ENCODE measurements at places on chromosomes 7 and 10. TPM values are rescaled to one million over a fixed set of nuclear protein-coding genes. Genes with fewer than 3 reads are reported as not detected.

DNA sequence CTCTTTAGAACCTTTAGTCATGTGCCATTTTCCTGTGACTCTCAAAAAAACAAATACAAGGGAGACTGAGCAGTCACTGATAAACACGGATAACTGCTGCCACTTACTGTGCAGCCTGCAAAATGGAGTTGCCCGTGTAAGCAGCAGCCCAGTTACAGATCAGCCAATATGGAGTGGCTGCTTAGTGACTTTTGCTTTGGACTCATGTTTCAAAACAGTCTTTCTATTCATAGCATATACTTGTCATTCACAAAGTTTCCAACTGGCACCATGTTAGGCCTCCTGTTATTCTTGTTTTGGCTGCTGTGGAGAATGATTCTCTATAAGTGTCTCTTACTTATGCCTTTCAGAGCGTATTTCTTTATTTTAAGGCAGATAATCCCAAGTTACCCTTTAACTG lies 3.0 kb downstream of the FAM204A start:
- DNase-seq, result no peak

- no peak for DNase-seq
Measured at GRCh38 chr7:51234609-51235308, 81.8 kb downstream of the COBL start.

DNA sequence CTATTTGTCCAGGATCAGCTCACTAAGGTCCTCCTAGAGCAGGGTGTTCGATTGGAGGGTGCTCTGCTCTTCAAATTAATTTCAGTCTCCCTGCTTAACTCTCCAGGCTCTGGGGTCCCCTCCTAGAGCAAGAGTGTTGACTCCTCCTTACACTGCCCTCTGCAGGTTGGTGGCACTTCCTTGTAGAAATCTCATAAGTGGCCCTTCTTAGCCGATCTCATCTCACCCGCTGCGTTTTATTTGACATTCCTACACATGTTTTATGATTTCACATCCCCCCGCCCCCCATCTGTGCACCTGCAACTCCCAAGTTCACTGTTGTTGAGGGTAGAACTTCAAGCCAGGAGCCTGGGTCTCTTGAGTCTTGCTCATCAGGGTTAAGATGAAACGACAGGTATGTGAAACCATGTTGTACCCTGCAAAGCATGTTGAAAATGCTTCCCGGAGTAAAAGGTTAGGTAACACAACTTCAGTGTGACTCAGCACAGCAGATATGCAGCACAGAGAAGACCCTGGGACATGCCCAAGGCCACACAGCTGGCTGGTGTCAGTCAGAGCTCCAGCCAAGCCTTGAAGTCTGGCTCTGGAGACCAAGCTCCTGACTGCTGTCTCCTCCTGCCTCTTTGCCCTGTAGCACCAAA lies 171.2 kb downstream of the PRKAG2 start:
- no peak for DNase-seq

DNA sequence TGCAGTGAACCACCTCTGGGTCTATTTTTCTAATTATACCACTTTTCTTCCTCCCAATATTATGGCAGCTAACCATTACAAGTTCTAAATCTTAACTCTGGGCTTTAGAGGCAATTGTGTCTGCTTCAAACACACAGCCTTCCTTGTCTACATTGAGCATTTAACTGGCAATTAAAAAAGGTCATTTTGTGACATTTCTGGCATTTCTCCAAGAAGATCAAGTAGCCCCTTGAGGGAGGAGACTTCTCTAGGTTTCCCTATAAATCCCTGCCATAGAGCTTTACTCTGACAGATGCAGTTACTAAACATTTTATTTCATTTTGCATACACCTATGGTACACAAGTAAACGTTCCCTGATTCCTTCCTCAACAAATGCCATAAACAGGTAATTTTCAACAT lies 33.4 kb upstream of the FAM133B start:
- DNase-seq, result no peak

GRCh38 chr10:91556691-91557566 lies 75.9 kb downstream of the PPP1R3C start:
- DNase-seq, result no peak

- DNase-seq, result no peak
Measured at GRCh38 chr7:44678471-44679179, 70.0 kb upstream of the ZMIZ2 start.

DNA sequence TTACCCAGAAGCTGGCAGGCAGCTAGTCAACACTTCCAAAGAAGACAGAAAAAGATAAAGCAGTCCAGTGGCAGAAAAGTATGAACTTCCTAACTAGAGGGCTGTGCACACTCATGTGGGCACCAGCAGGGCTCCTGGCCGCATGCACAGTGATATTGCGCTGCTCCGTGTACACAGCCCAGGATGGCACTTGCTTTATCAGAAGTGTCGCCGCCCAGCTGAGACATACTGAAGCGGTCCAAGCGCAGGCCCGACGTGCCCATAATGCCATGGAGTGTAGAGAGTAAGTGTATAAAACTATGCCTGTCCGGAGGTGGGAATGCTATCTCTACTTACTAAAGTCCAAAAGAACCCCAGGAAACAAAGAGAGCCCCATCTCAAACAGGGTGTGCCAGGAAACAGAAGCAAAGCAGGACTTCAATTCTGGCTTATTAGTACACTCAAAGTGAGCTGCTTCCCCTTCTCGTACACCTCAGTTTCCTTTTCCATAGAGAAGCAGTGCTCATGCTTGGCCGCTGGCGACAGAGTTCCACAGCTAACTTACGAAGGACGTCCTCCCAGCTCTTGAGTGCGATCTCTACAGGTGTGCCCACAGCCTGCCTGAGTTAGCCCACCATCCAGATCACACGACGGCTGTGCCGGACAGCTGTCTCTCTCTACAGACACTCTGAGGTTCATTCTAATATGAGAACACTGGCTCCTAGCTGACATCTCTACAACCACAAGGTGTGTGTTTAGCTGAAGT lies 234.3 kb downstream of the COBL start:
- DNase-seq, result no peak

The SCIN gene
- 2.0 TPM for total RNA-seq

DNA sequence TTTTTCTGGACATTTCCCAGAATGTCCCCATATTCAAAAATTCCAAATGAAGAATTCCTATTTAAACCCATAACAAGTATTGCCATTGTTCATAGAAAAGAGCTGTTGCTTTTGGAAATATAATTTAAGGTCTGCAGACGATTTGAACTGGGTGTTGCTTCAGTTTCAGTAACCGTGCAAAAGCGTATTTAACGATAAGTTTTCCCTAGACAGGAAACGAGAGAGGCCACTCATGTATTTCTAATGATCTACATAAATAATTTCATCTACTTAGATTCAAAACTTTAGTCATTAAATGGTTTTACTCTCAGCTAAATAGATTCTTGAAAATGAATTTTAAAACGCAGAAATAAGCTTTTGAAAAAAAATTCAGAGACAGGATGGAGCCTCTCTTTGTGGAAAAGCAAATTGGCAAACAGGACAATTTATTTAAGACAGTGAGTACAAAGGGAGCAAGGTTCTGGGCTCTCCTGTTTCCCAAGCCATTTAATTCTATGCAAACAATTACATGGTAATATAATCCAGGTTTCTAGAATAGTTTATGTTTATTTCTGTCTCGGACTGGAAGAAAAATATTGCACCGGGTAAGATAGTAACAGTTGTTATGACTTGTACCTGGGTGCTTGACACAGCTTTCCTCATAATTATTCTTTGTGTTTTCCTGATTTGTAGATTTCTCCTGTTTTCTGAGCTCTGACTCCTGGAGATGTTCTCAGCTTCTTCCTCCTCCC lies 263.0 kb downstream of the BAMBI start:
- no peak for DNase-seq

GRCh38 chr7:42175834-42176723 lies 60.9 kb downstream of the GLI3 start:
- no peak for DNase-seq

- no peak for DNase-seq
Measured at GRCh38 chr10:74750848-74751274, 75.5 kb upstream of the KAT6B start.

DNA sequence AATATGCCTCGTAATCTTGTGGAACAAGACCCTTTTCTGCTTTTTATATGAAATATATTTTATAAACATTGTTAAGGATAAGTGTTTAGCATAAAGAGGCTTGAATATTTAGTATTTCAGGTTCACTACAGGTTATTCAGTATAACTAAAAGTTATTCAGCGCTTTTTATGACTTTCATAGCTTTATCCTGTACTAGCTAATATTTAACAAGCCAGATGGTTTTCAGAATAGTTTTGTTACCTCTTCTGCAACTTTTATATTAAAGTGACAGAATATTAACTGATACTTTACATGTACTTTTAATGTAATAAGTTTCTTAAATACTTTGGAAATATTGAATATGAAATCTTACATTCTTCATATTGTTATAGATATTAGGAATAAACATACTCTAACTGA lies 75.4 kb downstream of the CYP51A1 start:
- no peak for DNase-seq

DNA sequence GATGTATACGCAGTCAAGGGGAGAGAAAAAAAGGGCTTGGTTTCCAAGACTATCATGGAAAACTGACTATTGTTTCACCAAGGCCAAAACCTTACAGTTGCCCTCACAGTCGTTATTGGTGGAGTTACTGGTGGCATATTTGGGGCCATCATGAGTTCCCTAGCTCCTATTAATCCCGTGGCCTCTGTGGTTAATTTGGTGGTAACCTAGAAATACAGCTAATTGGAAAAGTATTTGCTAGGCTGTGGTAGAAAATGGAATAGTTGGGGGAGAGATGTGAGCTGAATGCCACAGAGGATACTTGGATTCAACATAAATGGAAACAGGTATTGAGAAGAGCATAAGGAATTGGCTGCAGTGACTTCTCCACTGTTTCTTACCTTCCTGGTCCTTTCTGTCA lies 450.7 kb downstream of the KCNMA1 start:
- DNase-seq, result no peak

The TYW1 gene
- 91.0 TPM for total RNA-seq

DNA sequence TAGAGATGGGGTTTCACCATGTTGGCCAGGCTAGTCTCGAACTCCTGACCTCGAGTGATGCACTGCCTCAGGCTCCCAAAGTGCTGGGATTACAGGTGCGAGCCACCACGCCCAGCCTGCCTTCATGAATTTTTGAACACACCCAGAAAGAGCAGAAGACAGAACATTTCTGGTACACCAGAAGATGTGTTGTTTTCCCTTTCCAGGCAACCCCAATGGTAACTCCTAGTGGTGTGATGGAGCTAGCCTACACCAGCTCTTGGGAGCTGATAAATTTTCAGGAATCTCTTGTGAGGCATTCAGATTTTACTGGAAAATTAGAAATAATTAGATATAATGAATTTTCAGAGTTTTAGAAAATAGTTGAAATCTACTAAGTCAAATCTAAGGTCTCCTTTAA lies 904 bp upstream of the CCDC7 start:
- no peak for DNase-seq

DNA sequence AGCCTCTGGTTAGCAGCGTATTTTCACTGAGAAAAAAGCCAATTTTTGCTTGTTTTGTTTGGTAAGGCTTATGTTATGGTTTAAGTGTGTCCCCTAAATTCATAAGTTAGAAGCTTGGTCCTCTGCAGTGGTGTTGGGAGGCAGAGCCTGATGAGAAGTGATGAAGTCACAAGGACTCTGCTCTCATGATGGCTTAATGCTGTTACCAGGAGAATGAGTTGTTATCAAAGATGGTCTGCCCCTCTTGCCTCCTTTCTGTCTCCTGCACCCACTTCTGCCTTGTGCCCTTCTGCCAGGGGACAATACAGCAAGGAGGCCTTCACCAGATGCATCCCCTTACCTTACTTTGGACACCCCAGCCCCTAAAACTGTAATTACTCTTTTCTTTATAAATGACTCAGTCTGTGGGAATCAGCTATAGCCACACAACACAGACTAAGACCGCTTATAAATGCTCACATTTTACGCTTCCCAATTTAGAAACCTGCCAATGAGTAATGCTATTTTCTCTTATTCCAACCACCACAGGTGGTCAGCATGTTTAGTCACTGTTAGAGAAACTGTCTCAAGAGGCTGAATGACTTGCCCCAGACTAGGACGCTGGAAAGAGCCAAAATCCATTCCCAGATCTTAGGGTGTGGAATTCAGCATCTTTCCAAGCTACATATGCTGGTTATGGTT lies 6.1 kb upstream of the PKD1L1 start:
- DNase-seq, result no peak

All from thoracic aorta (tissue), 2 donors.